ENCODE measurements at places on chromosomes 12 and 14.
A peak's percentile ranks its signal among the peaks of the same experiment; 100 is the strongest.

DNA sequence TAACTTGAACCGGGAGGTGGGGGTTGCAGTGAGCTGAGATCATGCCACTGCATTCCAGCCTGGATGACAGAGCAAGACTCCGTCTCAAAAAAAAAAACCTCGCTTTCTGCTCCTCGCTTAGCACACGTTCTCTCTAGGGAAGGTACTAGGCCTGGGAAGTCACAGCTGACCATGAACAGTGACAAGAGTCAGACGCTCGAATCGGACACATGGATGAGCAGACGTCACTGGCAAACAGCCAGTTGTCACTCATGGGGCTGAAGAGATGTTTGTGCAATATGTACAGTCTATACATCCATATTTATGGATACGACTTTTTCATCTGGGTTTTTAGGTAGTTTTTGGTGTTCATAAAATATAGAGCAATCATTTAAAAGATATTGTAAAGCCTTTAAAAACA is 19.4 kb downstream of the TCHP start:
- no peak for DNase-seq

GRCh38 chr14:37673439-37673838 is 78.0 kb downstream of the TTC6 start:
- no peak for DNase-seq

GRCh38 chr12:10867381-10867780 is 16.7 kb downstream of the PRH1 start:
- DNase-seq: no peak

DNA sequence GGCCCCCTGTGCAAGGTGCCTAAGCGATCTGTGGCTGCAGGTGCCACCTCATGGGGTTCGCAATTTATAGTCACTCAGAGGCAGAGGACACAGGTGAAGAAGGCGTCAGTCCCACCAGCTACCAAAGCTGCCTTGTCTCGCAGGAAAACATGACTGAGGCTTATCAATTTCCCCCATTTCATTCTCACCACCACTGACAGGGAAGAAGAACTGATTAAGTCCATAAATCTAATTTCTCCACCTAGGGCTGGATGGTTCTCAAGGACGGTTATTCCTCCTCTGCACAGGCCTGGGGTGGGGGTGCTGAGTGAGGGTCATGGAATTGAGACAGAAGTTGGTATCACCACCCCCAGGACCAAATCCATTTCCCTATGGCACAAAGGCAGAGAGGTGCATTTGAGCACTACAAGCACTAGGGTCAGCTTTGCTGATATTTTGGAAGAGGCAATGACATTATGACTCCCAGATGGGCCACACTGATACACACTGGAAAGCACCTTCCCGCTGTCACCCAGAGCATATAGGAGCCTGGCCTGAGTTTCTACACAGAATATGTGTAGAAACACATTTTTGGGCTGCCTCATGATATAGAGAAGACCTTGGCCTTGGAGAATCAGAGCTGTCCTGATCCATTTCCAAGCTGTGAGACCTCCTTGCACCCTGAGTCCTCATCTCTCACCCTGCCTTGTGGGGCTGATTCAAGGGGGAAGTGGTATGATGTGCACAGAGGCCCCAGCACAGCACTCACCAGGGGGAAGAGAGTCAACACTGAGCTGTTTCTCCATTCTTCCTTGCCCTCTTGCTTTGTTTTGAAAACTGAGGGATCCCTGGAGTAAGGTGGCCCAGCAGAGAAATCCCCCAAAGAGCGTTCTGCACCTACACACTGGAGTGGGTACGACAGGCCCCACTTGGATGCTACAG is 59.4 kb downstream of the PITPNM2 start:
- no peak for DNase-seq

GRCh38 chr14:92368001-92368400 is 45.0 kb downstream of the SLC24A4 start:
- DNase-seq: no peak

DNA sequence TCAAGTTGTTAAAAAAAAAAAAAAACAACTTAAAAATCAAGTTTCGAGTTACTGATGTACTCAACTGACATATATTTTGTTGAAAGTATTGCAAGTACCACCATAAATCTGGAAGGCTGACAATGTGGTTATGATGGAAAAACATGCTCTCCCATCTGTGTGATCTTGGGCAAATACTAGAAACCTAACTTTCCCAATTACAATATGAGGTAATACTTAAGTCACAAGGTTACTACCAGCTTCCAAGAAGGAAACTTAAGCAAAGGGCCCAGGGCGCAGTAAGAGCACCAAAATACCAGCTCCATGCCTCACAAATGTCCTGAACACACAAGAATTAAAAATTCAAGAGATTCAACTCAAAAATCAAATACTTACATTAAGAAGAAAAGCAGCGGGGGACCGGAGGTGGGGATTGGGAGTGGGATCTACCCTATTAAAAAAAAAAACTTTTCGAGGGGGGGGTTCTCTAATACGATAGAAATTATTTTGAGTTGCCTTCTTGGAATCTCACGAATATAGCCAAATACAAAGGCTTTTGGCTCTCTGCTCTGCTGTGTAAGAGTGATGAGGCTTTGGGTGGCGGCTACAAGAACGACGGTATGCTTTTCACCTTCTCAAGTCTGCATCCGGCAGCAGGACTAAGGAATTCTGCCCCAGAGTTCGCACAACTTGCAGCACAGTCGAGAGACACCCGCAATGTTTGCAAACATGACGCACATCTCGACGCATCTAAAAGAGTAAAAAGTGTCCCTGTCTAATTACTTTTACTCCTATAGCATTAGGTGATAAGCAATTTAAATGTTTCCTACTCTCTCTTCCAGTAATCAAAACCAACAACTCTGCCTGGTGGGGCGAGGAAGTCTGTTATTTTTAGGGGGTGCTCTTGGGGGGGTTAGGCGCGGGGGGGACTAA is 1.1 kb downstream of the SAV1 start:
- no peak for DNase-seq

GRCh38 chr12:80509781-80510556 is 65.9 kb downstream of the PTPRQ start:
- peak; percentile 7 for DNase-seq

DNA sequence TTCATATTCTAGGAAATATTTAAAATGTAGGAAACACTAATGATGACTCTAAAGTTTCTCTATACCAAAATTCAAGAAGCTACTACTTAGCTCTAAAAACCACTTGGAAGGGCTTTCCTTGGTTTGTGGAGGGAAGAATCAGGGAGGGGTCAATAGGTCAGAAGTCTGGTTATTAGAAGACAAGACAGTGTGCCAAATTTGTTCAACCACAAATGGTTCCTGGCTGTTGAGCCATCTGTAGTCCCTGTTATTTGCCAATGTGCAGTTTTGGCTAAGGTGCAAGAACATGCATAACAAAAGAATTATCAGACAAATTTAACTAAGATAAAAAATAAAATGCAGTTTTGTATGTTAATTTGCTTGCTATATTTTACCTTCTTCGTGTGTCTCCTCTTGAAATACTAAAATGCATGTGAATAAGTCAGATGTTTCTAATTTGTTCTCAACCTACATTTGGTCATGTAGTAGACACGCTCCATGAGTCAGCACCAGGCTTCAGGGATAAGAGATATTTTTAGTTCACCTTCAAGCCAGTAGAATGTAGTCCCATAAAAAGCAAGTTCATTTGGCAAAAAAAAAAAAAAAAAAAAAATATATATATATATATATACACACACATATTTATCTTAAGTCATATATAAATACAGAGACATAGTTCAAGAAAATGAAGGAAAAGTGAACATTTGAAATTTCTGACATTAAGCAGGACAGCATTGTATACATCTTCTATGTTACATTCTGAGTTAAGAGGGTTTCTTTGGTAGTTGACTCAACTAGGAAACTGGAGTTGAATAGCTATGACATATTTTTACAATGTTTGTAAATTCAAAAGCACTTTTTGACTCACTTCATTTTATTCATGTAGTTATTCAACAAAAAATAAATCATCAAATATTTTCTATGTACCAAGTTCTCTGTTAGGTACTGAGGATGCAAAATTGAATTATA is 123.3 kb downstream of the KCNC2 start:
- no peak for DNase-seq

DNA sequence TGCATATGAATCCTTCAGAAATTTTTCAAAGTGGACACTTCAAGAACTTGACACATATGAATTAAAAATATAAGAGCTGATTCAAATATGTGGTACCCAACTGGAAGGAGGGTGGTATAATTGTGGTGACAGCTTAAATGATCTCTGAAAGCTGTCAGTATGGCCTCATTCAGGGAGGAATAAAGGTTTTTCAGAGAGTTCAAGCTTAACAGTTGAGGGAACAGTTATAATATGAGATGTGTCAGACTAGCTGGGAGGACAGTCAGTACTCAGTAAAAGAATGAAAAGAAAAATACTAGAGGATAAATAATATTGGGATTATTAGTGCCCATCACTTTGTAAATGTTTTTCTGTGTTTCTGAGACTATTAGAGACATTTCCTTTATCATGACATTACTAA is 277.5 kb downstream of the RASSF9 start:
- DNase-seq: no peak

DNA sequence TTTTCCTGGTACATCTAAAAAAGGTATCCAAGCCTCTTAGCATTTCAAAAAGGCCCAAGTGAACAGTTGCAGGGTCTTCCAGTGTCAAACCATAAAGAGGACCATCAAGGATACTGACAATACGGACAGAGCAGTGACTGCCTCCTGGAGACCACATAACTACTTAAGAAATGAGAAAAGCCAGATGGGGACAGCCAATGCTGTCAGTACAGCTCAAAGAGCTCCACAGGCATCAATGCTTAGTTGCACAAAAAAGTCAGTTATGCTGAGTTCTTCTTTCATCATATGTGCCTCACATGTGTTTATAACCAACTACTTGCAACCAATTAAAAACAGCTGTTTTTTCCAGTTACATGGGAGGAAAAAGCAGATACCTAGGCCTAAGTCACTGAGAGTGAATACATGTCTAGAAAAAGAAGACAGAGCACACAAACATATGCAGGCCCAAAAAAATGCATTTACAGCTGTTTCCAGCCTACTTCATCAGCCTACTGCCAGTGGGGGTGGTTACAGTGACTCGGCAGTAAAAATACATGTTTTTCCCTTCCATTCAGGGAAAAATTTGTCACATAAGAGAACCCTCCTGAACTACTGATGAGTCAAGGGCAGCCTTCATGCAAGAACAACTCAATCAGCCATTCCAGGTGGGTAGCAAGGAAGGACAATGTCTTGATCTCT is 84.0 kb downstream of the DCAF5 start:
- no peak for DNase-seq

GRCh38 chr14:92747701-92748258 is 647 bp downstream of the LGMN start:
- DNase-seq: no peak

DNA sequence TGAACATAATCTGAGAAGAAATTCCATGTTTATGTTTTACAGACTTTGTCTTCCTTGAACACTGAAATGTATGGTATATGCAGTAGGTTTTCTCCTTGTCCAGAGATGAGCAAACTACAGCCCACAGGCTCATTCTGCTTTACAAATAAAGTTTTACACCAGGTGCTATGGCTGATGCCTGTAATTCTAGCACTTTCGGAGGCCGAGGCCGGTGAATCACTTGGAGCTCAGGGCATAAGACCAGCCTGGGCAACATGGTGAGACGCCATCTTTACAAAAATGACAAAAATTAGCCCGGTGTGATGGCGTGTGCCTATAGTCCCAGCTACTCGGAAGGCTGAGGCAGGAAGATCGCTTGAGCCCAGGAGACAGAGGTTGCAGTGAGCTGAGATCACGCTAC is 64.7 kb downstream of the LRP6 start:
- no peak for DNase-seq

DNA sequence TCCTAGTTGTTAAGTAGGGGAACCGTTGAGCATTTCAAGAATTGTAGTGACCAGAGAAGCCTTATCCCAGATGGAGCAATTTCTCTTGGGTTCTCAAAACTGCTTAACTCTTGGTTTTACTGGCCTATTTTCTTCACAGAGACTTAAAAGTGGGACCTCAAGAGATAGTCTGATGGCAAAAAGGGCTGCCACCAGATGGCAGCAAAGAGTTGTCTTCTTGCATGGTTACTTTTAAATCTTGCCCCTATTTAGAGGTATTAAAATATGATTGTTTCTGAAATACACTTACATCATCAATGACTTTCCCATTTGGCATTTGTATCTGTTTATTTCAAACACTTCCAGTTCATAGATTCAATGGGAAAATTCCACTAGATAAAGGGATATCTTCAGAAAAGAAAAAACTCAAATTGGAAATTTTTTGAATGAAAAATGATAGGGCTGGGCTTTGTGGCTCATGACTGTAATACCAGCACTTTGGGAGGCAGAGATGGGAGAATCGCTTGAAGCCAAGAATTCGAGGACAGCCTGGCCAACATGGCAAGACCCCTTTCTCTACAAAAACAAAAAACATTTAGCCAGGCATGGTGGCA is 69.9 kb upstream of the CNTN1 start:
- peak; percentile 56 for DNase-seq

GRCh38 chr12:115210533-115211252 is 526.7 kb upstream of the TBX3 start:
- no peak for DNase-seq

GRCh38 chr14:45287610-45288009 is 34.6 kb upstream of the MIS18BP1 start:
- DNase-seq: no peak

DNA sequence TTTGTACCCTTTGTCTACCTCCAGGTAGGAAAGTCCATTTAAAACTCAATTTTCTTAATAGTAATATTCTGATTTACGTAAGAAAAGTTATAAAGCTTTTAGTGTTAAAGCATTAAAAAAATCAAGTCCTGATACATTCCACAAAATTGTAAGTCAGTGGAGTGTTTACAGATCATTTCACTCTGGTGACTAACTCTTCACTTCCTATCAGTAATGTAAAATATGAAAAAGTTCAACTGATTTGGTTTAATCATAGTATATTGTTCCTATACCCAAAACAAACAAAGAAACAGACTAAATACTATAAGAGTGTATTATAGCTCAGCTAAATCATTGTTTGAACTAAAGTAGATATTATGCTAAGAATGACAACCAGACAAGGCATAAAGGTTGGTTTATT is 85.9 kb downstream of the VEZT start:
- DNase-seq: no peak

DNA sequence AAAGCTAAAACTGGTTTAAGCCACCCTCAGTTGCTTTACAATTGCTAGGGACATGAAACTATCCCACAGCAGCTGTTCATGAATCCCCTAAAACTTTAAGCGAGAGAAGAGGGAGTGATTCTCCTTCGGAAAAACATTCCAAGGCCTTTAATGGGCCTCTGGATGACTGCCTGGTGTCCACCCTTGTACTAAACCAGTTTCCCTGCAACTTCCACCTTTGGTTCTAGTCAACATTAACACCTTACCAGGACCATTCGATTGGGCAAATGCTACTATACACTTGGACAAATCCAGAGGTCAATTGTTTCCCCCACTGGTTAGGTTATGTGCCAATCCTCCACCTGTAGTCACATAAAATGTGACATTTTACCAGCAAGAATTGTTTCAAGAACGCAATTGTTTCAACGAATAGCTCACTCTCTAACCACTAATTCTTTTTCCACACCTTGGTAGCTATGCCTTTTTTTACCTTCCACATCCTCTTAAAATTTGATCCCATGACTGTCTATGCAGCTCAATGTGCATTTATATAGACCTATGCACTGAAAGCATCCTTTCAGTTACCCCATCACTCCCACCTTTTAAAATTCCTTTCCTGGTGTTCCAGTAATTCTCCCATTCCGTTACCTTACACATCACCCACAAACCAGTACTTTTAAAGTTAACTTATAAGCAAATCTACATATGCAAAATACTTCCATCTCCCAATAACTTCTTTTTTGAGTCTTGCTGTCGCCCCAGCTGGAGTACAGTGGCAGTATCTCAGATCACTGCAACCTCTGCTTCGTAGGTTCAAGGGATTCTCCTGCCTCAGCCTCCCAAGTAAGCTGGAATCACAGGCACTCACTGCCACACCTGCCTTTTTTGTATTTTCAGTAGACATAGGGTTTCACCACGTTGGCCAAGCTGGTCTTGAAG is 3.6 kb downstream of the UBC start:
- DNase-seq: no peak
